NCI-H2081 (cell line): ENCODE measurements at places on chromosomes 13 and 19.
A peak's percentile ranks its signal among the peaks of the same experiment; 100 is the strongest.

DNA sequence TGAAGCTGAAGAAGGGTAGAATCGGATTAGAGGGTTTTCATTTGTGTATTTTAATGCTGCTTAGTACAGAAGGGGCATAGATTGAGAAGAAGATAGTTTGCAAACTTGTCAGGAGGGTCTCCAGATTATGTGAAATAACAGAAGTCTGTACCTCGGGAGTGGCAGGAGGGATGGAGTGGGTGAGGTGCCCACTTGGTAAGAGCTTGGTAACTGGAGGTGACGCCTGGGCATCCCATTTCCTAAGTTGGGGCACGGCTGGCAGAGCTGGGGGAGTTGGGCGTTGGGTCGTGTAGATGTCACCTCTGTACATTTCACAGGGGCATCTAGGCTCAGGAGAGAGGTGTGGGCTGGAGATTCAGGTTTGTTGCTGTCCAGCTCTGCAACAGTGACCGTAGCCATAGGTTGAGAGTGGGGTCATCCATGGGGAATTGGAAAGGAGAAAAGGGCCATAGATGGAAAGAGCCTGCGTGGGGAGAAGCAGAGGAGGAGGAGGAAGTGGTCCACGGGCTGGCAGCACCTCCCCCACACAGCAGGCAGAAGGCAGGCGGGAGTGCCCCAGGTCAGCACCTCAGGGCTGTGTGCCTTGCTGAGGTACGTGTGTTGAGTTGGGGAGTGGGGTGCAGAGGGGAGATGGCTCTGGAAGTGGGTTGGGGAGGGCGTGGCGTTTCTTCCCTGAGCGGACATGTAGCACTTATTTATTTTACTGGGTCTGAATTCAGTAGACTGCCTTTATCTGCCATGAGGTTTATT lies 31.2 kb downstream of the MPHOSPH8 start:
- no peak for DNase-seq

GRCh38 chr19:39745643-39746042 lies 7.8 kb upstream of the CLC start:
- no peak for DNase-seq

DNA sequence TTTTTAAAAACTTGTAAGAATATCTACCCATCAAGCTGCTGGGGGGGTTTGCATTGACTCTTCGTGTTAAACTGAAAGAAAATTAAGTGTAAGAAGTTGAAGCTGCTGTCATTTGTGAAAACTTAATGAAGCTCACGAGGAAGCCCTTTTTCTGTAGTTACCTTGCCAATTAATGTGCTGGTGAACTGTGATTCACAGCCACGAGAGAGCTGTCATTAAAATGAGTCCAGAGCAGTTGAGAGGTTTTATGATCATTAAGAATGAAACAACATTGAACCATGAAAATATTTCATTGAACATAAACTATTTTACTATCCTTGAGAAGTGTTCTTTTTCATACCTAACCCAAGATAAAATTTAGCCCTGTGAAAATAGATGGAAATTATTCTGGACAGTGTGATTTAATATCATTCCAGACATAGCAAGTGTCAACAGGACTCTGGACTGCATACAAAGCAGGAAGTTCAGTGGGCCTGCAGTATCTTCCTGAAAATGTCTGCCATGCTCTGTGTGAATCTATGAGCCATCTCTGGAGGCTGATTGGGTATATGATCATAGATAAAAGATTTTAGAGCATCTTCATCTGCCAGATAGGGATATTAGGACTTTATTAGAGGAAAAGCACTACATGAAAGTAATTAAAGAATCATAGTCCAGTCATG lies 53.8 kb downstream of the DPY19L3 start:
- no peak for DNase-seq

DNA sequence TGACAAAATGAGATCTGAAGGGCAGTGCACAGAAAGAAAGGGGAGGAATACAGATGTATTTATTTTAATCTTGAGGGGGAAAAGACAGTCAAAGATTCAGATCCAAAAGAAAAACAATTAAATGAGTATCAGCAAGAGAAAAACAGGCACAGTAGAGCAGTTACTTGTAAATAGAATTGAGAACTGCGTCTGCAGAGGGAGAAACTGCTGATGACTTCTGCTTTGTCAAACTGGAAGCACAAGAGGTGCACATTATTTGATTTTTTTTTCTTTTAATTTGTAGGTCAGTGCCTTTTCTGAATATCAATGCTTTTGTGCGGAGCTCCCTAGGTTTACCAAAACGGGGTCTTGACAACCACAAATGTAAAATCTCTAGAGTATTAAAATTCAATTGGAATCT lies 37.3 kb downstream of the EFNB2 start:
- DNase-seq = no peak

DNA sequence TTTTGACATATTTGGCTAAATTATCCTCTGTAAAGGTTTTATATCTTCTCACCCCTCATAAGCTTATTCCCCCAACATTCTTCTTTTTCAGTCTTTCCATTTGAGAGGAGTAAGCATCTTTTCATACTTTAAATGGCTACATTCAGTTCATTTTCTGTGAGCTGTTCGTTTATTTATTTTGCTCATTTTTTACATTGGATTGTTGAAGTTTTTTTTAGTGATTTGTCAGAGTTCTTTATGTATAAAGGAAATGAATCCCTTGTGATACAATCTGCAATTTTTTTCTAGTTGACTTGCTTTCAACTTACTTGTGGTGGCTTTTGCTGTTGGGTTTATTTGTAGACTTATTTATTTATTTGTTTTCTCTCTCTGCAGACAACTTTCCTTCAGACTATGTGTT lies 250.3 kb downstream of the DLEU7 start:
- no peak for DNase-seq

DNA sequence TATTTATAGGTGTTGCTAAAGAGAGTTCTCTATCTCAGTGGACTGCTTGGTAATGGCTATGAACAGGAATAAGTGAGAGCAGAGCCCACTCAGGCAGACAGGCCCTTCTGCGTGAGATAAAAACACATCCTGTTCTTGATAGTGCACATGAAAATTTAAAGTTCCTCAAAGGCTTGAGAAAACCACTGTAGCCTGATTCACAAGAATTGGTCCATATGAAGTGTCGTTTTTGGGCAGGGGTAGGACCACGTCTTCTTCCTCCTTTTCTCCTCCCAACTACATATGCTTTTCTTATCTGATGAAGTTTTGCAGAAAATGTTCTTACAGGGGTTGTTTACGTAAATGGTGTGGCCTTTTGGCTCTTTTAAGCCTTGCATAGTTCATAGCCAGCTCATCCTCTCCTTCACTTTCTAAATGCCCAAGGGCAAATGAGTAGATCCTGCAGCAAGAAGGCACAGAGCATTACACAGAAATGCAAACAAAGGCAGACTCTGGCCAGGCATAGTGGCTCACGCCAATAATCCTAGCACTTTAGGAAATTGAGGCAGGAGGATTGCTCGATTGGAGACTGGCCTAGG lies 53.8 kb downstream of the RNF6 start:
- no peak for DNase-seq

GRCh38 chr19:5030136-5030820 lies 61.4 kb downstream of the KDM4B start:
- DNase-seq = no peak

- DNase-seq = peak; percentile 38
Observed at GRCh38 chr13:81929988-81930387, 1589.1 kb upstream of the SPRY2 start.

DNA sequence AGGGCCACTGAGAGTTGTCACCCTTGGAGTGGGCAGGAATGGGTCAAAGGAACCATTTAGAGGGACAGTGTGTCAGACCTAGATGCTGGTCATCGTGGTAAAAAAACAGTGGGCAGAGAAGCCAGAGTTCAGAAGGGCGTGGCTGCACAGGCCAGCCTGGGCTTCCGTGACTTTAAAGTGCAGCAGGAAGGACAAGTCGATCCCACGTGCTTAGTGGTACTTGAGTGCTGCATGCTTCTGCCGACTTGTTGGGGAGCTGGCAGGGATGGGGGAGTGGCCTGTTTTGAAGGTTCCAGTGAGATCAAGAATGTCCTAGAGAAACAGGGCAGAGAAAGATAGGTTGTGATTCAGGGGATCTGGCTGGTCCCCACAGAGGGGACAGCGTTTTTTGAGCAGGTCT lies 17.0 kb downstream of the LYL1 start:
- no peak for DNase-seq

DNA sequence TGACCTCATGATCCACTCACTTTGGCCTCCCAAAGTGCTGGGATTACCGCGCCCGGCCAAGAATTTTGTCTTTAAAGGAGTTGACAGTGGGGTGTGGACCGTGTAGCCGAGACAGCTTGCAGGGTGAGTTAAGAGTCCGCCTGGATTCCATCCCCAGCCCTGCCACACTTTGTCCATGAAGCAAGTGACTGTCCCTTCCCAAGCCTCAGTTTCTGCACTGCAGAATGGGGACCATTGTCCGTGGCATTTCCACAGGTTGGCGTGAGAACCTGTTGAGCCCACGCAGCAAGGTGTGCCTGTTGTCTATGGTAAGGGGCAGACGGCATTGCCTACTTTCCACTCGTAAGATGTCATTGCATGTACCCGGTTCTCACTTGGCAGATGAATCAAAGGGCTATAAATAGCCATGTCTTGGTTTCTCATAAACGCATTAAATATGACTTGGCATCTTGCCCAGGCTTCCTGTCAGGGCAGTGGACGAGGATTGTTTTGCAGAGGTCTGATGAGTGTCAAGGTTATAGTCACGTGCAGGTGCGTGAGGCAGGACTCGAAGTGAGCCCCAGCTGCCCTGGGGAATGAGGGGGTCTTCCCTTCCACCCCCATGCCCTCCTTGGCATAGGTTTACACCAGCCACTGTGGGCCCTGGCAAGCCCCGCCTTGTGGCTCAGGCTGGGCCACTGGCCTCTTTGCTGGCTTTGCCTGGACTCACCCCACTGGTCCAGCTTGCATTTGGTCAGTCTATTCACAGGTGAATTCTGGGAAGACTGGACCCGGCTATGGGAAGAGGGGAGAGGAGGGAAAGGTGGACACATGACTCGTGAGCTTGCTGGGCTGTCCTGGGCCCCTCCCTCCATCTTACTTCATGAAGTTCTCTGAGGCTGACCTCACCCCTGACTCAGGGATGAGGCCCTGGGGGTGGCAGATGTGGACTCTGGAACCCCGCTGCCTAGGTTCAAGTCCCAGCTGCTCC lies 14.6 kb downstream of the FAM187B start:
- DNase-seq = peak; percentile 23

- no peak for DNase-seq
Observed at GRCh38 chr19:3698974-3699740, 1.1 kb downstream of the PIP5K1C start.

- no peak for DNase-seq
Observed at GRCh38 chr13:92894447-92894846, 332.2 kb upstream of the GPC6 start.

GRCh38 chr19:49987159-49987698 lies 26.3 kb upstream of the SIGLEC11 start:
- no peak for DNase-seq

- peak; percentile 18 for DNase-seq
Observed at GRCh38 chr13:32905063-32905863, 111.0 kb upstream of the KL start.

DNA sequence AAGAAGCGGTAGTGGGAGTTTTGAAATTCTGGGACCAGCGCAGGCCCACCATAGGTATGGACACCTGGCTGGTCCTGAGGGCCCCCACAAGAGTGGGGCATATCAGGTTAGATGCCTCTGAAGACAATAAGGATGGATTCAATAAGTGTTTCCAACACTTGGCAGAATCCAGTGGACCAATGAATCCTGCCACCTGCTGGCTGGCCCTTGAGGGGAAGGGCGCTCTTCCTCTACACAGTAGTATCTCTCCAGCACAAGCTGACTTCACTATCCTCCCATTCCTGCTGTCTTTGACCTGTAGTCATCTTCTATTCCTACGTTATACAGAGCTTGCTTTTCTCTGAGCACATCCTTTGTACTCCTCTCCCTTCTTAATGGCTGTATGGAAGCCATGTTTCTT lies 199.7 kb upstream of the TSHZ3 start:
- no peak for DNase-seq

DNA sequence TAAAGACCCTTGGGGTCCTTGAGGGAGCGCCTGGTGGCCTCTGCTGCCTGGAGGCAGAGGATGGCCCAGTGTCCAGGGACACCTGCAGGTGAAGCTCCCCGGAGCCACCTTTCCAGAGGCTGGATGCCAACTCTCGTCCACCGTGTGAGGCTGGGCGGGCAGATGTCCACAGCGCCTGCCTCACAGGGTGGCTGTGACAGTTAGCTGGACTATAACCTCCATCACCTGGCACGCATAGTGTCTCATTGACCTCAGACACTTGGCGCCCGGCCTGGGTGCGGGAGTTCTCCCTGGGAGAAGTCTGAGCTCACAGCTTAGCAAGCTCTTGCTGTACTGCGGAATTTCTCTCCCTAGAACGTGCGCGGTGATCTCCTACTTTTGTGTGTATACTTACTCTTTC lies 9.8 kb downstream of the BICRA start:
- no peak for DNase-seq

GRCh38 chr13:66014771-66015170 lies 1215.4 kb downstream of the PCDH9 start:
- no peak for DNase-seq

- no peak for DNase-seq
Observed at GRCh38 chr19:22519152-22519551, 97.0 kb upstream of the ZNF98 start.

DNA sequence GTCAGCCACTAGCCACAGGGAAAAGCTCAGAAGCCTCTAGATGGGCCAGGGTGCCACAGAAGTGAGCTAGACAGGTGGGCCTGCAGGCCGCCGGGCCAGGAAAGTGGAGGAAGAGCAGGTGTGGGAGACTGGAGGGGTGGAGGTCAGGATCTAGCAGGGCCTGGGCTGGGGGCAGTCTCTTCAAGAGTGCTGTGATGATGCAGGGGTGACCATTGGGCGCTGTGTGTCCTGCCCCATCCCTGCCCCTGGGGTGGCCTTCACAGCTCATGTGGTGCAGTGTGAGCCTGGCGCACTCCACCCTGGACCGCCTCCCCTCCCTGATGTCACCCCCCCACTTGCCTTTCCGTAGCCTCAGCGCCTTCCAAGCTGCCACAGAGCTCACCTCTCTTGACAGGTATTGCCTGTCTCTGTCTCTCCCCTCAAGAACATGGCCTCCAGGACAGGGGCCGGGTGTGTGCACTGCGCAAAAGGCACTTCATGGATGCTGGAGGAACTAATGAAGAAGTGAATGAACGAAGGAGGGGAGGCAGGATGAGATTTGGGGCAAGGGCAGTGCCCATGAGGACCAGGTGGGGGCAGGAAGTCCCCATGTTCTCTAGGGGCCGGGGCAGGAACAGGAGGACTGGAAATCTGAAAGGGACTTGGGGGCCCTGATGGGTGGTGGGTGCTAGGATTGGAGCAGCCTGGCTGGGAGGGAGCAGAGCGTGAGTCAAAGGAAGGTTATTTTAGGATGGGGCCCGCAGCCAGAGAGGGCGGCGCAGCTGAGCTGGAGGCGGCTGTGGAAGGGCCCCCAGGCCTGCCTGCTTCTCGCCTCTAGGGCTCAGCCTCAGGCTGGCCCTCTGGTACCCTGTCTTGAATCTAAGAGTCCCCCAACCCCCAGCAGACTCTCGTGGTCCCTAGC lies 6.6 kb downstream of the SSBP4 start:
- no peak for DNase-seq
